ENCODE measurements at places on chromosomes 6 and 20.

GRCh38 chr6:12450467-12450866 lies 160.3 kb downstream of the EDN1 start:
- no peak for DNase-seq

DNA sequence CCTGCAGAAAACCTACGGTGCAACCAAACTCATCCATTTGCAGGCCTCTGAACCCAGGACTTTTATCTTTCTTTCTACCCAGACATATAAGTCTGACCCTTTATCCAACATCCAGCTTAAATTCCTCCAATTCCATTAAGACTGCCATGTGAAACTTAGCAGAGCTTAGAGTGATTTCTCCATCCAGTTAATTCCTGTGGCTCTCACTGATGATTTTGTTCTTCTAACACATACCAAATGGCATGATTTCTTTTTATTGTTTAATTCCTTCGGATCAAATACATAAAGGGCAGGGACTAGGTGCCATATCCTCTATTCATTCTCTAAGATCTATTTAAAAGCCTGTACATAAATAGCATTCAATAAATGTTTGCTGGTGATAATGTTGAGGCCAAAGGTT lies 92.9 kb downstream of the TASP1 start:
- no peak for DNase-seq

DNA sequence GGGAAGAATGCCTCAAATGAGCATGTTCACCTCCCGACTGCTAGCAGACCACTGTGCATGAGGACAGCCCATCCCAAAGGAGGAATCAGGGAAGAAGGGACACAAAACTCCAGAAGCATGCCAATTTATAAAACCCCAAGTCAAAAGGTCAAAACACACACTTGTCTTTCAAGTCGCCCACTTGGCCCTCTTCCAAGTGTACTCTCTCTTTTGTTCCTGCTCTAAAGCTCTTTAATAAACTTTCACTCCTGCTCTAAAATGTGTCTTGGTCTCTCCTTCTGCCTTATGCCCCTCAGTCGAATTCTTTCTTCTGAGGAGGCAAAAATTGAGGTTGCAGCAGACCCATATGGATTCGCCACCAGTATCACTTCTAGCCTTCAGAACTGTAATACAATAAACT lies 33.9 kb upstream of the TPBG start:
- DNase-seq = no peak

DNA sequence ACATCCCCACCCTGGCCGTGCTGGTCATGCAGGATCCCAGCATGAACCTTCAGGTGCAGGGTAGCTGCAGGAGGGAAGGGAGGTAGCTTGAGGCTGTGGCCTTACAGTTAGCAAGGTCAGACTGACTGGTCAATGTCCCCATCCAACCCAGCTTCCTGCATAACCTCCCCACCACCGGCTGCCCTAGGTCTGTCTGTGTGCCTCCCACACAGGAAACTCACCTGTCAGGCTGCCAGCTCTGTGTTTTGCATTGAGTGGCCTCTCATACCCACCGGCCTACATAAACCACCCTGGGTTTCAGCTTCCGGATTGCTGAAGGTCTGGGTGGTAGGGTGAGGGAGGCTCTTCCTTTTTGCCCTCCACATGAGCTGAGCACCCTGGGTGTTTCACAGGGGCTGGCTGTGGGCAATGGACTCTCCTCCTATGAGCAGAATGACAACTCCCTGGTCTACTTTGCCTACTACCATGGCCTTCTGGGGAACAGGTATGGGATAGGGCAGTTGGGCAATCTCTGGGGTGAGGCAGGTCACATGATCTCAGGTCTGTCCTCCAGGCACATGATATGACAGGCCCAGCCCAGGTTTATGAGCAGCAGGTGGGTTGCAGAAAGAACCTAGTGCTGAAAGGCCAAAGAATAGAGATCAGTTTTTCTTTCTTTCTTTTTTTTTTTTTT lies 1.8 kb downstream of the CTSA start:
- no peak for DNase-seq

- DNase-seq = no peak
These were observed 62.0 kb downstream of the KCNS1 start for GRCh38 chr20:45038745-45039474.

All from nucleus accumbens (tissue), 56 donors.